Activated CD4-positive, alpha-beta T cell treated with anti-CD3 and anti-CD28 coated beads, Interleukin-2, amount 50 U/mL, for 48 hours (primary cell): ENCODE measurements at places on chromosomes 16 and 17.

- peak; percentile 83 for DNase-seq
These were observed 5.3 kb downstream of the RPL13 start for GRCh38 chr16:89565506-89566372.

- DNase-seq = no peak
These were observed 484.5 kb downstream of the KCNJ2 start for GRCh38 chr17:70653850-70654249.

- DNase-seq = no peak
These were observed 17.2 kb upstream of the TAT start for GRCh38 chr16:71594000-71594646.

GRCh38 chr17:56317351-56318208 is 164.3 kb downstream of the ANKFN1 start:
- DNase-seq = no peak

- peak; percentile 58 for DNase-seq
These were observed 9.8 kb upstream of the RABEP1 start for GRCh38 chr17:5272322-5272721.

DNA sequence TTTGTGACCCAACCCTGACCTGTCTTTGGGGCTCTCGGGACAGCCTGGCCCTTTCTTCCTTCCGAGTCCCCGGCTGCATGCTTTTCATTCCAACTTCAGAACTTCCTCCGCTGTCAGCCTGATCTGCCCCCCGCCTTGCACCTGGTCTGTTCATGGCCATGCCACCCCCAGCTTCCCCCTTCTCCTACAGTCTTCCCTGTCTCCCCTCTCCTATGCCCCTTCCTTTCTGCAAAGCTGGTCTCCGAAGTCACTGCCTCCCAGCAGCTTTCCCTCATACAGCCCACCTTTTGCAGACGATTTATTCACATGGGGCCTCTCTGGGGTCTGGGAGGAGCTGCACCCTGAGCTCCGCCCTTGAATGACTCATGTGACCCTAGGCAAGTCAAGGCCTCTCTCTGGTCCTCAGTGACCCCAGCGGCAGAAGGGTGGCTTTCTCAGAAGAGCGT is 47.1 kb upstream of the SDK2 start:
- no peak for DNase-seq

GRCh38 chr16:51151961-51152663 is 1.0 kb upstream of the SALL1 start:
- DNase-seq = no peak

DNA sequence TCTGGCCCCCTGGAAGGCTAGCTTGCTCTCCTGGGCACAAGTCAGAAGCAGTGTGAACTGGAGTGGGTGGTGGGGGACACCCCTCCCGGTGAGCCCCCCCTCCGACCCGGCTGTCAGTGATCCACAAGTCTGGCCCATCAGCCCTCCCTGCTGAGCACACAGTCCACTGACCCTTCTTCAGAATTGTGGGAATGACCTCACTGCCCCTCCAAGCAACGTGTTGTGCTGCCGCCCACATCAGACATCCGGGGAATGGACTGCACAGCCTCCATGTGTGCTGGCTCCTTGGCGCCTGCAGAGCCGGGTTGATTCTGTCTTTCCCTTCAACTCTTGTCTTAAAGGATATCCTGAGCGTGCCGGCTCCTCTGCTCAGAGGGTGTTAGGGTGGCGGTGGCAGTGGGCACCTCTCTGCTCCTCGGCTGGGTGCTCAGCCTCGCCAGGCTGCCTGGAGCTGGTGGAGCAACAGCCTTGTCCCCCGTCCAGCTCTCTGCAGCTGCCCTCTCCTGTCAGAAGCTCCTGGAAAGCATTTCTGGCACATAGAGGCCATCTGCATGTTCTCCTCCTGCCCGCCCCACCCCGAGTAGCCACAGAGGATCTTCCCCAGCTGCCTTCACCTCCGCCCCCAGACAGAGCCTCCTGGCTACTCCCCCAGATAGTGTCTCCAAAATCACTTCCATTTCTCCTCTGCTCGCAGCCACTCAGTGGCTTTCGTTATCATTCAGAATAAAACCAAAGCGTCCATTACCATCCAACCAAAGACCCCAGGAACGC is 19.8 kb downstream of the NPTX1 start:
- no peak for DNase-seq

- DNase-seq = no peak
These were observed 4.2 kb downstream of the RPL19 start for GRCh38 chr17:39204245-39204644.

DNA sequence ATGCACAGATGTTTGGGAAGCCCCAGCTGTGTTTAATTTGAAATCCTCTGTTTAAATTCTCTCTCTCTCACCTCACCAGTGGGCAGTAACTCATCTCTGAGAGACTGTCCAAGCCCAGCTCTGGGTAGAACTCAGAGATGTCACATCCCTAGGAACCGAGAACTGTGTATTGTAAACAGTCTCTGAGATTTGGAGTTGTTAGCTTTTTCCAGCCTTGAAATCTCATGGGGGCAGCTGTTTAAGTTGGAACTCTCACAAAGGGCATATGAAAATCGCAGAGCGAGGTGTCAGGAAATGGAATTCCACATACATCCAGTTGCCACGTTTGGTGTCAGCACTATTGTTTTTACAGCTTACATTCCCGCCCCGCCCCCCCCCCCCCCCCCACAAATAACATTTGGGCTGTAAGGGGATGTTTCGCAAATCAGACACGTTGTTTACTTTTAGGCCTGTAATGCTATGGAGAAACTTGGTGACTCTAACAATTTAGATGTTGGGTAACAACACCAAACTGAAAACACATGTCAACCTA is 34.3 kb downstream of the VPS35L start:
- no peak for DNase-seq

- no peak for DNase-seq
These were observed 15.4 kb downstream of the ACSM1 start for GRCh38 chr16:20681821-20682760.

DNA sequence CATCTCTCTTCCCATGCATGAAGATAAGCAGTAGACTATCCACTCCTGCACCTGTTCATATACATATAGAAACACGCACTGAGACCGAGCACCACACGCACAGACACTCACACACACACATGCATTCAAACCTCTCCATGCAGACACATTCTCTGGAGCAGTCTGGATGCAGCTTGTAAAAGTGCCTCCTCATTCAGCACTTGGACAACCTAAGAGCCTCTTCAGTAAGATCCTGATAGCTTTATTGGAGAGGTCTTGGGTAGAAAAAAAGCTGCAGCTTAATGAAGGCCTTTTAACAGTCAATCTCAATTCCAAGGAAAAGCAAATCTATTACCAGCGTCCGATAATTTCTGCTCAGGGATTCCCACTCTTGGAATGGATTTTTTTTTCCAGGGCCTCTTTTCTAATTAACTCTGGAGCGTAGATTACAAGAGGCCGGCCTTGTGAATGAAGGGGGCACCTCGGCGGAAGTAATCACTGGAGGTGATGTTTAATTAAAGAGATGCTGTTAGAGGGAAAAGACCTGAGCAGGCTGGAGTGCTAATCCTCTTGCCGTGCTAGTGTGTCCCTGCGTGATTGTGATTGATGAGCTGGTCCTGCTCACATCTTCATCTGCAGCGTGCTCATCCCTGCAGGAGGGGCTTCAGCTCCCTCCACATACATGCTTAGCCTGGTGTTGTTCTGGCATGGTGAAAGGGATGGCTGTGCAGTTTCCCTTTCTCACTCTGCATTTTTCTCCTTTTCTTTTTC is 155.1 kb downstream of the RBFOX1 start:
- DNase-seq = no peak

GRCh38 chr17:61117983-61118382 is 281.7 kb upstream of the TBX2 start:
- DNase-seq = no peak

DNA sequence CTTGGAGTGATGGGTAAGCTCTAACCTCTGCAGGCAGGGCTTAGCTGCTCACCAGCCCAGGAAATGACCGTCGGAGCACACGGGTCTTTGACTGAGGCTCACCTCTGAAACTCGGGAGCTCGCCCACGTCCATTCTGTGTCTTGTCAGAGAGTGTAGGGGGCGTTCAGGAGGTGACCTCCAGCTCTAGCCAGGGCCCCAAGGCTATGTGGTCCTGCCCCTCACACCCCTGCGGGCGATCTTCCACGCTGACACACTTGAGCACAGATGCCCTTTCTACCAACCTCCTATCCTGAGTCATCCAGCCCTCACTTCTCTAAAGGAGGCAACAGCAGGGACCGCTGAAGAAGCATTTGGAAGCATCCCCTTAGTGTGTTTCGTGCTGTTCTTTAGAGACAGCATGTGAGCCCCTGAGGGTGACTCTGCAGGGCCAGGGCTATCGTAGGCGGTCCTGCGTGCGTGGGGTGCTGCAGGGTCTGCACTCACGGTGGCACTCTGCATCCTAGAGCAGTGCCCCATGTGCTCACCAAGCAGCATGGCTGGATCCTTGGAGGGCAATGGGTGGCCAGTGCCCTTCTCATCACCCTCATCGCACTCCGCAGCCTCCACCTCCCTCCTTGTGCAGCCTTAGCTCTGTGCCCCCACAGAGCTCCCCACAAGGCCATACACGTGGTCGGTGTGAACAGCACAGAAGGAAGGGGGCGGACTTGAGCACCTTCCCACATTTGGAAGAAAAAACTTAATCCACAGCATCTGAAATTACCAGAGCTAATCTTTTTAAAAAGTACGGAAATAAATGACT is 33.8 kb downstream of the SLC47A1 start:
- no peak for DNase-seq

GRCh38 chr17:40100419-40100668 is at the start of gene NR1D1:
Gene NR1D1 (minus strand): TSS chr17:40100589. CDS start chr17:40100094, 495 bp downstream.
- DNase-seq = no peak
